ENCODE measurements at places on chromosomes 16 and 17.

DNA sequence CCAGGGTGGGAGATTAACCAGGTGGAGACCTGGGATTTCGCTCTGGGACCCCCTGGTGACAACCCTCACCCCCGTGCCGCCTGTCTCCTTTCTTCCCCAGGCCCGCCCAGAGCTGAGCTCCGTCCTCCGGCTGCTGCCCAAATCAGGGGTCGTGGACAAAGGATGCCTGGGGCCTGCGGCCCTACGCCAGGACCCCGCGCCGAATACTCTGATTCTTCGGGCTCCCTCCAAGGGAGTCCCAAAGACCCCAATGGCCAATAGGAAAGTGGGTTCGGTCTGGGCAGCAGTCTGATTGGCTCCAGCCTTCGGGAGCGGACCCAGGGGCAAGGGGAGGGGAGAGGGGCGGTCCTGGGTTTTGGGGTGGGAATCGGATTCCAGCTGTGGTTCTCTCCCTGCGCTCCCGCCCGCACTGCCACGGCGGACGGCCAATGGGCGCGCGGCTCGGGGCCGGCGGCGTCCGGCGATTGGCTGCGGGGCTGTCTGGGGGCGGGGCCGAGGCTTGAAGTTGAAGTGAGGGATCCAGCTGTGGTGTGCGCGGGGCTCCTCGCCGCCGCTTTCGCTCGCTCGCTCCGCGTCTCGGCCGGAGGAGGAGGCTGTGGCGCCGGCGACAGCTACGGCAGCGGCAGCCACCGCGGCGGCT is at the start of gene CACNA1G:
TSS of gene CACNA1G (plus strand) at position 531 of the 640 bp plus-strand sequence. CDS start 745 bp downstream, outside the sequence.
- peak; percentile 86 for DNase-seq

DNA sequence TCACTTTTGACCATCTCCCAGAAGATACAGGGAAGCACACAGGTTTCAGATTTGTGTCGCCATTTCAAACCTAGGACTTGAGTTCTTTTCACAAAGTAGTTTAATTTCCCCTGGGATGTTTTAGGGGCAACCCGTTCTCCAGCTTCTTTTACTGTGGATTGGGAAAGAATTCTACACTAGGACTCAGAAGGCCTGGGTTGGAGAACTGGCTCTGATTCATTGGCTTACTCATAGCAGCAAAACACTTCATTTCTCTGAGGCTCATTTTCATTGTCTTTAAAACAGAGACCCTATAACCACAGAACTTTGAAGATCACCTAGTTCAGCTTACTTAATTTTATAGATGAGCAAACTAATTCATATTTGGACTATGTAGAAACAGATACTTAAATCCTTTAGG is 175.9 kb upstream of the SALL1 start:
- DNase-seq = no peak

DNA sequence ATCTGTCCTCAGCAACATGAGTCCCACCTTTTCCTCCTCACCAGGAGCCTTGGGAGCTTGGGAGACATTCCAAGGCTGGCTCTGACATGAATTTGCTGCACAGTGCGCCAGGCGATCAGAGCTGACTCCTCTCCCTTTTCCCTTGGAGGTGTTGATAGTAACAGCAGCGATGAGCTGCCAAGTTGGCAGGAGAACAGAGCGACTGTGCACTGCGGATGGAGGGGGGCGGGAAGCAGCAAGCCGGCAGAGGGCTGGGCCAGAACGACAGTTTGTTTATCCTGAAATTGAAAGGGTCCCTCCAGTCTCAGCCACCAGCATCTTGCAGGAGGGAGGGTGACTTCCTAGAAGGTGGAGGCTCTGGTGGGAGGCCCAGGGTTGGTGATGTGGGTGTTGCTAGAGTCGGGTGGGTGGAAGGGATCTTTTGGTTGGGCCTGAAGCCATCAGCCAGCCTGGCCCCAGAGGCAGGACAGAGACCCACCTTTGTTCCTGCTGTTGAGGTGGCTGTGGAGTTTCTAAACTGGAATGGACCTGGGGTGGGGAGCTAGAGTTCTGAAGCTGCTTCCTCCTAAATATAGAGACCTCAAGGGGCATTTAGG is 22.5 kb upstream of the DYNLL2 start:
- DNase-seq = no peak

DNA sequence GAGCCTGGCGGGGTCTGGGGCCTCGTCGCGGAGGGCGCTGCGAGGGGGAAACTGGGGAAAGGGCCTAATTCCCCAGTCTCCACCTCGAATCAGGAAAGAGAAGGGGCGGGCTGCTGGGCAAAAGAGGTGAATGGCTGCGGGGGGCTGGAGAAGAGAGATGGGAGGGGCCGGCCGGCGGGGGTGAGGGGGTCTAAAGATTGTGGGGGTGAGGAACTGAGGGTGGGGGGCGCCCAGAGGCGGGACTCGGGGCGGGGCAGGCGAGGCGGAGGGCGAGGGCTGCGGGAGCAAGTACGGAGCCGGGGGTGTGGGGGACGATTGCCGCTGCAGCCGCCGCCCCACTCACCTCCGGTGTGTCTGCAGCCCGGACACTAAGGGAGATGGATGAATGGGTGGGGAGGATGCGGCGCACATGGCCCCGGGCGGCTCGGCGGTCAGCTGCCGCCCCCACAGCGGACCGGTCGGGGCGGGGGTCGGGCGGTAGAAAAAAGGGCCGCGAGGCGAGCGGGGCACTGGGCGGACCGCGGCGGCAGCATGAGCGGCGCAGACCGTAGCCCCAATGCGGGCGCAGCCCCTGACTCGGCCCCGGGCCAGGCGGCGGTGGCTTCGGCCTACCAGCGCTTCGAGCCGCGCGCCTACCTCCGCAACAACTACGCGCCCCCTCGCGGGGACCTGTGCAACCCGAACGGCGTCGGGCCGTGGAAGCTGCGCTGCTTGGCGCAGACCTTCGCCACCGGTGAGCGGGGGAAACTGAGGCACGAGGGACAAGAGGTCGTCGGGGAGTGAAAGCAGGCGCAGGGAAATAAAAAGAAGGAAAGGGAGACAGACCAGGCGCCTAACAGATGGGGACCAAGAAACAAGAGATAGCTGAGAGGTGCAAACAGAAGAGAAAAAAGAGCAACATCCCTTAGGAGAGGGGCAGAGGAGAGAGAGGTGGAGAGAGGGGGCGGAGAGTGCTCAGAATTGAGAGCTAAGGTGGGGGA is at the start of gene PNMT:
TSS of gene PNMT (plus strand) at position 509 of the 980 bp plus-strand sequence. CDS start at position 532, 23 bp downstream.
- peak; percentile 52 for DNase-seq

- peak; percentile 15 for DNase-seq
These were observed 45.8 kb upstream of the GAS7 start for GRCh38 chr17:10243883-10244844.

DNA sequence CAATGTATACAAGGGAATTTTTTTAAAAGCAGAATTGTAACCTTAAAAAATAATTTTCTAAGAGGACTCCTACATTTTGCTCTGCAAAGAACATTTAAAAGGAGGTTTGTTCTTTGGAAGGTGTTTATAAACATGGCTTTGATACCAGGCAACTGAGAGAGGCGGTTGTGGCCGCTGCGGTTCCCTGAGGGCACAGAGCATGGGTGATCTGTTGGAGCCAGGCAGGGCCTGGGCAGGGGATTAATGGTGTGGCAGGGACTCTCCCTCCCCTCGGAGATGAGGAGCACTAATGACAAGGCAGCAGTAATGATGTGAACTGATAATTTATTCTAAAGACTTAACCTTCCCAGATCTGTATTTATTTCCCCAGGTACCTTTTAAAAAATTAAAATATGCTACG is 65.4 kb downstream of the WWP2 start:
- DNase-seq = no peak

- peak; percentile 60 for DNase-seq
These were observed 3.9 kb downstream of the GFAP start for GRCh38 chr17:44911133-44912001.

- no peak for DNase-seq
These were observed 136.7 kb upstream of the NUDT7 start for GRCh38 chr16:77585379-77586251.

GRCh38 chr16:54363766-54364165 is 77.2 kb upstream of the IRX3 start:
- no peak for DNase-seq

DNA sequence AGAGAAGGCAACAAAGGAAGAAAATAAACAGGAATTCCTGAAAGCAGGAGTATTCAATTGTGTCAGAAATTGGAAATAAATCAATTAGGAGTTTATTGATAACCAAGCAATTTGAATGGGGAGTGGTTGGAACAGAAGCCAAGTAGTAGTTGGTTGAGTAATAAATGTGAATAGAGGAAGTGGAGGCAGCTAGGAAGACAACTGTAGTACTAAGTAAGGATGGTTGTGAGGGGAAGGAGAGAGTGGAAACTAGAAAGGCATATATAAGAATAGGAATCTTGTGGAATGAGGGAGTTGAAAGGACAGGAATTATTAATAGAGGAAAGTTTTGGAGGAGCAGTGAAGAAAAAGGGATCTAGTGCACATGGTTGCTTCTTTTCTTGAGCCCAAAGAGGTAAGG is 34.4 kb downstream of the NFAT5 start:
- no peak for DNase-seq

- DNase-seq = no peak
These were observed 68.5 kb upstream of the CDH5 start for GRCh38 chr16:66298006-66298405.

DNA sequence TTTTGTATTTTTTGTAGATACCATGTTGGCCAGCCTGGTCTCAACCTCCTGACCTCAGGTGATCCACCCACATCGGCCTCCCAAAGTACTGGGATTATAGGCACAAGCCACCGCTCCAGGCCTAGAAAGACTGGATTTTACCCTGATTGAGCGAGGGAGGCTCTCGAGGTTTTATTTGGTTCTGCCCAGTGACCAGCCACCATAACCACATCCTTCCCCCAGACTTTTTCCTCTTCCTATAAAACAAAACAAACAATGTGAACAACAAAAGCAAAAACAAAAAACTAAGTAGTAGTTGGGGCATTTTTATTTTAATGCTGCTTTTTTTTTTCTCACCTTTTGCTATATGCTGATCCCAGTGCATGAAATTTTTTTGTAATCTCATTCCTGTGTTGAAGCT is 509.6 kb downstream of the MAF start:
- no peak for DNase-seq

DNA sequence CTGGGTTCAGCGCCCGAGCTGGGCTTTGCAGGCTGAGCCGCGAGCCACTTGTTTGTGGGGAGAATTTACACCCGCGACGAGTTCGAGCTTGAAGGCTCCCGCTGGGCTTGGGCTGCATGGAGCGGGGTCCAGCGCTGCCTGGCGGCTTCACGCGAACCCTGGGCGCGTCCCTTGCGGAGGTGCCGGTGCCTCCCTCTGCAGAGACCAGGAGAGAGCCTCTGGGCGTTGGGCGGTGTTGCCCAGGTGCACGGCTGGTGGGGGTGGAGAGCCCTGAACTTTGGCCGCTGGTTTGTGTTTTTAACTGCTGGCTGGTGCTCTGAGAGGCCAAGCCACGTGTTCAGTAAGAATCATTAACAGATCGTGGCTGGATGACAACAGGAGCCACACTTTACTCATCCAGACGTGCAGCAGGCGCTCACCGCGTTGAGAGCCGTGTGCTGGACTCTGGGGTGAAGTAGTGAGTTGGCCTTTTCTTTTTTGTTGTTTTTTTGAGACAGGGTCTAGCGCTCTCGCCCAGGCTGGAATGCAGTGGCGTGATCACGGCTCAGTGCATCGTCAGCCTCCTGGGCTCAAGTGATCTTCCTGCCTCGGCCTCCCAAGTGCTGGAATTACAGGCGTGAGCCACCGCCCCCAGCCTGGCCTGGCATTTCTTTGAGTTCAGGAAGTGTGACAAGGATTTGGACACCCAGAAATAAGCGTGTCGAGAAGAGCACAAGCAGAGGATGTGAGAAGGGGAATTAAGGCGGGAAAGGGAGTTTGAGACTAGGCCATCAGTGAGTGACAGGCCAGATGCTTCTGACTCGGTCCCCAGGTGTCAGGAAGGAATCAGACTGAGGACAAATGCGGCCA is 827 bp downstream of the CDK10 start:
- DNase-seq = no peak

DNA sequence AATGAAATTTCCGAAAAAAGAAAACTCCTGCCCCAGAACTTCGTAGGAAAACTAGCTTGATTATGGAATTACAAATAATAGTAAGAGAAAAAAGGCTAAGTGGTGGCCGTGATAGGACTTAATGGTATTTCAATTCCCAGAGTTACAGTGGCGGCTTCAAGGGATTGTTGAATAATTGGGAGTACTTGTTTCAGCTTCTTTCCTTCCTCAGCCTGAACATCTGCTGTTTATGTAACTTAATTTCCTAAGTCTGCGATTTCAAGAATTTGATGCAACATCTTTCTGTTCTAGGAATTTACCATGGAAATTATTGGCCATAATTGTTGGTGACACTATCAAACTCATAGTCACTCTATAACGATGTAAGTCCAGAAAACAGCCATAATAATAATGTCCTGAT is 684 bp upstream of the APPBP2 start:
- DNase-seq = peak; percentile 15

DNA sequence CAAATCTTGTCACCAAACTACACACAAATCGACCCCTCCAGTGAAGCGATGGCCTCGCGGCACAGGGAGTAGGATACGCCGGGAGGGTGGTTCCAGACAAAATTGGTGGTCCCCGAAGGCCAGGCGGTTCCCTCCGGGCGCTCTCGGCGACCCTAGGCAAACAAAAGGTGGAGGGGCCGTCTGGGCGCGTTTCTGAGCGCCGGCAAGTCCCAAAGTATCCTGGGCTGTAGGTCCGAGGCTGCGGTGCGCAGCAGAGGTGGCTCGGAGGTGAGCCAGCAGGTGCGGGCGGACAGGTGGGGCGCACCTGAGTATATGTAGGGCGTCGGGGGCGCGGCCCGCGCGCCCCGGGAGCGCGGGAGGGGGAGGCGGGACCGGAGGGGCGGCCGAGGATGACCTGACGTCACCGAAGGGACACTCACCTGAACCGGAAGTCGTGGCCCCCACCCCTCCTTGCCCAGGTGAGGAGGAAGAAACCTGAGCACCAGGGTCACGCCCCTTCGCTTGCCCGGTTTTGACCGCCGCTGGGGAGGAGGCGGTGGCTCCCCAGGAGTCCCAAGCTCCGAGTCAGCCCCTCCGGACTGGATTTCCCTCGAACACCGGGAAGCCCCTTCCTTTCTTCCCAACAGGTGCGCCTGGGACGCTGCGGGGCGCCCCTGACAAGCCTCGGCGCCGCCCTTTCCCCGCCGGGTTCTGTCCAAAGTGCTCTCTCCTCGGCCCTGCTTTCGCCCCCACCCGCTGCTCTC is at the start of gene CLDN7:
TSS of gene CLDN7 (minus strand) at position 287 of the 743 bp plus-strand sequence. CDS start 435 bp downstream, outside the sequence.
- DNase-seq = no peak

- DNase-seq = no peak
These were observed 120.8 kb downstream of the CDYL2 start for GRCh38 chr16:80683646-80684045.

- no peak for DNase-seq
These were observed 43.1 kb downstream of the TBCD start for GRCh38 chr17:82794781-82795482.

- no peak for DNase-seq
These were observed 195.2 kb downstream of the RGS9 start for GRCh38 chr17:65332375-65332774.

Measured in suppressor macrophage (primary cell).